Mammary epithelial cell (primary cell): ENCODE measurements at places on chromosomes 5 and 9. TPM values are rescaled to one million over a fixed set of nuclear protein-coding genes. Genes with fewer than 3 reads are reported as not detected.

OMD gene
- not detected in 2 replicates for total RNA-seq

ZNF366 gene
- total RNA-seq = not detected

BTNL9 gene
- total RNA-seq = 0.16 TPM in 1 of 2 replicates, not detected in the other

MAPK9 gene
- 24.2 TPM for total RNA-seq
